Temporal lobe (tissue), 4 donors: ENCODE measurements at places on chromosomes 12 and 14. TPM values are rescaled to one million over a fixed set of nuclear protein-coding genes. Genes with fewer than 3 reads are reported as not detected.

Gene IAPP
- under 0.01 TPM for total RNA-seq

Gene CD69
- 0.25 TPM for total RNA-seq

Gene TSPAN11
- total RNA-seq: 5.7 TPM

Gene DEPDC4
- 2.7 TPM for total RNA-seq

Gene SPX
- 0.25 TPM for total RNA-seq

Gene NRL
- total RNA-seq: 1.2 TPM

Gene SDS
- total RNA-seq: not detected

Gene ADSS1
- 2.0 TPM for total RNA-seq

Gene HAL
- under 0.01 TPM for total RNA-seq

Gene C14orf180
- total RNA-seq: not detected
